ENCODE measurements at places on chromosomes 3 and 15. TPM values are rescaled to one million over a fixed set of nuclear protein-coding genes. Genes with fewer than 3 reads are reported as not detected.

DNA sequence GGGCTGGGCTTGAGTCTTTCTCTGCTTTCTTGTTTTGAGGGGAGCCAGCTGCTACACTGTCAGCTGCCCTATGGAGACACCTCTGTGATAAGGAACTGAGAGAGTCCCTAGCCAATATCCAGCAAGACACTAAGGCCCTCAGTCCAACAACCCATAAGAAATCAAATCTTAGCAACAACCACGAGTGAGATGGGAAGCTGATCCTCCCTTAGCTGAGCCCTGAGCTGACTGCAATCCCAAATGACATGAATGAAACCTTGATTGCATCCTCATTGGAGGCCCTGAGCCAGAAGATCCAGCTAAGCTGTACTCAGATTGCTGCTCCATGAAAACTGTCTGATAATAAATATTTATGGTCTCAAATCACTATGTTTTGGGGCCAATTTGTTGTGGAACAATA is 302.1 kb upstream of the MME start:
- DNase-seq: no peak

DNA sequence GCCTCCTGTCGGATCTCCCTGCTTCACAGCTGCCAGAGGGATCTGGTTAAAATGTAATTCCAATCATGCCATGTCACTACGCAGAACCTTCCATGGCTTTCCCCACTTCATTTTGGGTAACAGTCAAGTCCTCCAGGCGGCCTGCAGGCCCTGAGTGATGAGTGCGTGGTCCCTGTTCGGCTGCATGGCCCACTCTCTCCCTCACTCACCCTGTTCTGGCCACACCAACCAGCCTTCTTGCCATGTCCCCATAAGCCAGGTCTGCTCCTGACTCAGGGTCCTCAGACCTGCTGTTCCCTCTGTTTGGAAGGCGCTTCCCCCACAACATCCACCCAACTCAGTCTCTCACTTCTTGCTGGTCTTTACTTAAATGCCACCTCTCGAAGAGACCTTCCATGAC is 41.6 kb upstream of the LINGO1 start:
- no peak for DNase-seq

DNA sequence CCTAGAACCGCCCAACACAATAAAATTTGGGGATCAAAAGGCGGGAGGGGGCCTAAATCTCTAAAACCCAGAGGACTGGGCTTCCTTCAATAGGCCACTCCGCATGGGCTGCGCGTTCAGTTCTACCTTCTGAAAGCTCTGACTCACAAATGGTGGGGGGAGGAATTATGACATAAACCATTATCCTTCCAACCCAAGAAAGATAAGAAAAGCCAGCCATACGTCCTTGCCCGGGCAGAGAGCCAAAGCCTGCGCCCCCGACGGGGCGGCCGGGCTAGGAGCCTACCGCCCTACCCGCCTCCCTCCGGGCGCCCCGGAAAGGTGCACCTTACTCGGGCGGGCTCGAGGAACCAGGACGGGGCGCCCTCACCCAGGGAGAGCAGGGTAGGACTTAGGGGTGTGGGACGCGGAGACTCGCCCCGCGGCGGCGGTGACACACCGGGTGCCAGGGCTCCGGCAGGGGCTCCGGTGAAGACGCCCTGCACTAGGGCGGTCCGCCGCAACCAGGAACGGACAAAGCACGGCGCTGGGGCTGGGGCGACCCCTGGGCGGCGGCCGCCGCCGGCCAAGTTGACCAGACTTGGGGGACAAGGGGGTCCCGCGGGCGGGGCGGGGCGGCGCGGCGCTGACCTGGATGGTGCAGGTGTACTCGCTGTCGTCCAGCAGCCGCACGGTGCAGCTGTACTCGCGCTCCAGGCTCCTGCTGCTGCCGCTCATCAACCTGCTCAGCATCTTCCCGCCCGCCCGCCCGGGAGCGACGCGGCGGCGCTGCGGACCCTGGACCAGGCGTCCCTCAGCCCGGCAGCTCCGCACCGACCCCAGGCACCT is 534 bp downstream of the FRMD5 start:
- peak; percentile 76 for DNase-seq

DNA sequence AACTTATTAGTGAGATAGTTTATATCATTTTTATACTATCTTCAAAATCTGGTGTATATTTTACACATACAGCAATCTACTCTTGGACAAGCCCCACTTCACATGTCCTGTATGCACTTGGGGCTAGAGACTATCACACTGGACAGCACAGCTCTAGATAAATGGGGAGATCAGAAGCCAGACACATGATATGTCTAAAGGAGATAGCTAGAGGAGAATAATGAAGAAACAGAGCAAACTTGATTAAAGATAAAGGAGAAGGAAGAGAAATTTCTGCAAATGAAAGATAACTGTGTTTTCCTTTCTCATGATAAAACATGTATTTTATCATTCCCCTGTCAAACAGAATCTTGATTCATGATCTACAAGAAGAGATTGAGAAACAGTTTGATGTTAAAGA is 13.0 kb downstream of the CPA3 start:
- DNase-seq: no peak

GRCh38 chr3:171788546-171789351 is 21.5 kb downstream of the PLD1 start:
- DNase-seq: no peak

GRCh38 chr3:178096955-178097354 is 439.3 kb upstream of the KCNMB2 start:
- DNase-seq: no peak

FOXL2NB gene
- 0.51 TPM for total RNA-seq

SLC28A2 gene
- total RNA-seq: not detected

LRRC2 gene
- total RNA-seq: not detected

DNA sequence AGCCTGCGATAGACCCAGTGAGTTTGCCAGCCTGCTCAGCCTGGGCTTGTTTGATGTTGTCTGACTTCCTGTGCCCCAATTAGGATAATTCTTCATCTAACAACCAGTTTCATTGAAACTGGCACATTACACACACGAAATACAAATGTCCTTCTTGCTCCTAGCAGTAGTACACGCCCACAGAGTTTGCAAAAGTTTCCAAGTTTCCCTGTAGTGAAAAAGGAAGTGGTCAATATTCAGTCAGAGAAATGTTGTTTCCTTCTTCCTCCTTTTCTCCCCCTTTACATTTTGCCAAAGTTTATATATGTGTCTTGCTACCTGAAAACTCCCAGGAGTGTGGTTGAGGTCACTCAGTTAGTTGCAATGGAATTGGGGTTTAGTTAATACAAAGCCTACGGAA is 58.4 kb upstream of the LRTM1 start:
- no peak for DNase-seq

- peak; percentile 57 for DNase-seq
Measured at GRCh38 chr15:71730277-71731144, 79.8 kb upstream of the NR2E3 start.

GRCh38 chr3:17730318-17730967 is 12.0 kb downstream of the TBC1D5 start:
- peak; percentile 39 for DNase-seq

DNA sequence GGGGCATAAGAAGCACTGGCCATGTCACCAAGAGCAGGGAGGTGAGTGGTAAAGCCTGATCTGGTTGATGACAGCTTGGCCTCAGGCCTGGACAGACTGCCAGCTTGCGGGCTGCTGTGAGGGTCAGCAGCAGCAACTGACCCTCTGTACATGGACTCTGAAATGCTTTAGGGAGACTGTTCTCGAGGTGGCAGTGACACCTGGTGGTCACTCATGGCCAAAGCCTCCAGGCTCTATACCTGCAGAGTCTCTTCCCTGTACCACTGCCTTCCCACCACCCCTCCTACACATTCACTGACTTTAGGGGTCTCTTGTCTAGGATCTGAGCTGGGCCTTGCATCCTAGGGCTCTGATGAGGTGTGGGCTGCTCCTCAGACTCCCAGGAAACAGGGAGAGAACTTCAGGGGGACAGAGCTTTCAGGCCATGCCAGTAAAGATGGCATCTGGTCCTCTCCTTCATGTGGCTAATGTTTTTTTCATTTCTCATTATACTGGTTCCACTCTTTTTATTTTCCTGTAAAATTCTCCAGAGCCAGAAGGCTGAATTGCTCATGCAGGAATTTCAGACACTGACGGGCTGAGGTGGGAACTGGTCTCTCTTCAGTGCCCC is 17.2 kb upstream of the TIMP4 start:
- DNase-seq: peak; percentile 77

DNA sequence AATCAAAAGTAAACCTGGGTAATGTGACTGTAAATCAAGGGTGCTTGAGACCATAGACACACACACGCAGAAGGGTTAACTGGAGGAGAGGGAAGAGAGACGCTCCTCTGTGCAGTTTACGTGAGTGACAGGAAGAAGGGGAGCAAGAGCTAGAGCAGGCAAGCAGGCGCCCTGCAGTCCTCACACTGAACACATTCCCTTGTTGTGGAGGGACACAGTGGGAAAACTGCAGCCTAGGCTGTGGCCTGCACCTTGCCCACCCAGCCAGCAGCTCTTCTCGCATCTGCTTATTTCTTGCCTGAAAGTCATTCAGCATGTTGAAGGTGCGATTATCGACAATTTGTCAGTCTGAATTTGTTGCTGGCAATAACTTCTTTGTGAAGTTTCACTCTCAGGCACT is 24.2 kb downstream of the SOX2 start:
- no peak for DNase-seq

AQP9 gene
- total RNA-seq: not detected

- DNase-seq: no peak
Measured at GRCh38 chr15:94105760-94106159, 125.6 kb upstream of the MCTP2 start.

- no peak for DNase-seq
Measured at GRCh38 chr3:142027300-142027699, 122.0 kb downstream of the TFDP2 start.

DNA sequence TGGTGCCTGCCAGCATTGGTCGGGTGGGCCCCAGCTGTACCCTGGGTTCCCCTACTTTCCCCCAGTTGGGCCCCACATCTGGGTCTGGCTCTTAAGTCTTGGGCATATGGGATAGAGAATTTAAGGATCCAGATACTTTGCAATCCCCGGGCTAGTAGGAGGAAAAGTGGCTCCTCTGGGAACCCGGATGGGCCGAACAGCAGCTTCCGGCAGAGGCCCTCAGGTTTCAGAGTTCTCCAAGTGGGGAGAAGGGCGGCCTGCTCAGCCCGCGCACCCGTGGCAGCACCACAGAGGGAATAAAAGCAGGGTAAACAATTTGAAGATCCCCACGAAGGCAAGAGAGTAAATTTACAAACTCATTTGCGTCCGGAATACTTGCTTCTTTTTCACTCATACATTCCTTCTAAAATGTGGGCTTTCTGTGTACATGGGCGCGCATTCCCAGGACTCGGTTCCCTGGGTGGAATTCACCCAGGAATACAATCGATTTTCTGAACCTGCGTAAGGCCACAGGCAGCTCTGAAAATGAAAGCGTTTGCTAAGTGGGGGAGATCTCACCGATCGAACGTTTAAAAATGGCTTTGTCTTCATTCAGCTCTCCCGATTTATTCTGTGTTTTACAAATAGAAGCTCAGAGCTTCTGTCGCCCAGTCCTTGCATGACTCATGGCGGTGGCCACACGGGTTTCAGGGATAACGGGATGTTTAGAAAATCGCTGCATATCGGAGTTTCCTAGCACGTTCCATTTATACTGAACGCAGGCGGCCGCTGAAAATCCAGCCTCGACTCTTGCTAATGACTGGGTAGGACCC is 74.0 kb upstream of the POLG start:
- DNase-seq: no peak

DNA sequence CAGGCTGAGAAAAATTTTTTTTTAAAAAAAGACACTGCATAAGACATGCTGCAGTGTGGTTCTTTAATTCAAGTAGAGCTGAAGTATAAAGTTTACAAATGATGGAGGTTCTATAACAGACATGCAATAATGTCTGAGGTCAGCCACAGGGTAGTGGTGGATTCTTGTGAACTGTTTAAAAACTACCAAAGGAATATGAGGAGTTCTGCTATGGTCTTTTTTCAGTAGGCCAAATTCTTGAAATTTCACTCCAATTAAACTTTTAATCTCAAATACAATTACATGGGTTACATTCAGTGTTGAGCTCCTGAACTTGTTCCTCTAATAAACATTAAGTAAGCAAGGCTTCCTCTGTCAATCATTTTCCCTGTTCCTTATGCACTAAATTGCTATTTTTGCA is 122.7 kb downstream of the PLD1 start:
- no peak for DNase-seq

PLA2G4B gene
- 6.8 TPM for total RNA-seq

DNA sequence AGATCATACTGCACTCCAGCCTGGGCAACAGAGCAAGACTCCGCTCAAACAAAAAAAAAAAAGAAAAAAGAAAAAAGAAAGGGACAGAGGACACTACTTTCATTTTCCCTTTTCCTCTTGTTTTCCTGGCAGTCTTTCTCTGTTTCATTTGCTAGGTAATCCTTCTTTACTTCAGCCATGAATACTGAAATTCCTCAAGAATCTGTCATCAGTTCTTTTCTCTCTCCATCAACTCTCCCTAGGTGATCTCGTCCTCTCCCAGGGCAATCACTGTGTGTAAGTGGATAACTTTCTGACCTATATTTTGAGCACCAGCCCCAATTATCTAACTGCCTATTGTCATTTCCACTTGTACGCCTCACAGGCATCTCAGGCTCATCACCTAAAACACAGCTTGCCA is 51.5 kb downstream of the TTC23 start:
- no peak for DNase-seq

- DNase-seq: no peak
Measured at GRCh38 chr3:134941820-134942219, 146.8 kb downstream of the EPHB1 start.

DNA sequence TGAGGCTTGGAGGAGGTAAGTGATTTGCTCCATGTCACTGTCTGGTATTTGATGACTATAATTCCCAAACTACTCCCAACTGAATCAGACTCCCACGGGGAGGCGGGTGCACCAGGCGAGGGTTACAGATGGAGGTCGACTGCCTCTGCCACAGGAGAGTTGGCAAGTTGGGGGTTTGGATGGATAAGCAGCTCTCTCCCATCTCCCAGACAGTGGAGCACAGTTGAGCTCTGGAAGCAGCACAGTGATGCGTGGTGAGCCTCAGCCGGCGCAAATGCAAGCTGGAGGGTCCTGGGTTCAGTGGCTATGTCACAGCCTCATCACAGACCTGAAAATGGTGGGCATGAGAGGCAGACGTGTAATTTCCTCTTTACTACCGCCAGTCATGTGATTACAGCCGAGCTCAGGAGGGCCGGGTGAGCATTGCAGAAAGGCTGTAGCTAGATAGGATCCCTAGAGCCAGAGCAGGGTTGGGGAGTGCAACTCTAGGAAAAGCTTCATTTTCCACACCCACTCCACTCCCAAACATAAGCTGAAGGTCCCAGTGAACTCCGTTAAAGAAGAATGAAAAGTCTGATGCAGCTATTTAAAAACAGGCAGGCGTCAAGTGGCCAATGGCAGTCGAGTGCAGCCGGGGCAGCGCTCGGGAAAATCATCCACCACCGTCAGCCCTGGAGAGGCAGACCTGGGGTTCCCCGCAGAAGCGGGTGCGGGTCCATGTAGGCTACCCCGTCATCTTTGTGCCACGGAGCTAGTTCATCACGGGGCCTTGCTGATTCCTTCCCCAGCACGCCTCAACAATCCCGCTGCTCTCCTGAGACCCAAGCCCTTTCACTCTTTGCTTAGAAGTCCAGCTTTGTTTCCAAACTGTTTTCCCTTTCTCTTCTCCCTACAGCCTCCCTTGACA is 33.3 kb upstream of the VPS8 start:
- no peak for DNase-seq

- no peak for DNase-seq
Measured at GRCh38 chr15:49860101-49860500, 239.3 kb downstream of the DTWD1 start.
